ENCODE measurements at places on chromosomes 6 and 20. TPM values are rescaled to one million over a fixed set of nuclear protein-coding genes. Genes with fewer than 3 reads are reported as not detected.

DNA sequence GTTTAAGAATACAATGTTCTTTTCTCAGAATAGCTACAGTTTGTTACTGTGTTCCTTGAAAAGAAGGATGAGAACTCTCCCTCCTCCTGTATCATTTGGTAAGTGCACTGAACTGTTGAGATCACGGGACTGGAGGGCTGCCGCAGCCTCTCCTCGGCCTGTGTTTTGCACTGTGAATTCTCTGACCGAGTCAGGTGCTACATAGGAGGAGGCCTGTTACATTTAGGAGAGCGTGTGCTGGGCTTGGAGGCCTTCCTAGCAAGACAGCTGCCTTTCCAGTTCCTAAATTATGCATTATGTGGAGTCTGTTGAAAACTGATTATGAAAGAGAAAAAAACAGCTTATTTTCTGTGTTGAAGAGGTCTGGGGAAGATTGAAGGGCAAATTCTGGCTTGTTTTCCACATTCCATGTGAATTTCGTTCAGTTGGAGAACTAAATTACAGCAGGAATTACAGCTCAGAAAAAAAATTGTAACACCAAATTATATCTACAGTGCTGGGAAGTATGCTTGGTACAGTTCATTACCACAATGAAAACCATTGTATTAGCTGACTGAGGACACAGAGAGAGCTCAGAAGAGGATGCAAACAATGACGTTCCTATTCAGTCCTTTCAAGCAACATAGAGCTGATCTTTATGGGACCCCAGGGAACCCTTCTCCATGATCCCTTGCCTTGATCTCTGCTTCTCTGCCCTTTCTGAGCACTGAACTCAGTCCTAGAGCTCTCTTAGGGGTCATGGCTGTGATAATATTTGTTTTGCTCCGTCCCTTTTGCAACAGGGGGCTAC lies 2.8 kb downstream of the TMC2 start:
- no peak for DNase-seq

GRCh38 chr6:134707342-134708031 lies 242.4 kb downstream of the ALDH8A1 start:
- peak; percentile 17 for DNase-seq

DNA sequence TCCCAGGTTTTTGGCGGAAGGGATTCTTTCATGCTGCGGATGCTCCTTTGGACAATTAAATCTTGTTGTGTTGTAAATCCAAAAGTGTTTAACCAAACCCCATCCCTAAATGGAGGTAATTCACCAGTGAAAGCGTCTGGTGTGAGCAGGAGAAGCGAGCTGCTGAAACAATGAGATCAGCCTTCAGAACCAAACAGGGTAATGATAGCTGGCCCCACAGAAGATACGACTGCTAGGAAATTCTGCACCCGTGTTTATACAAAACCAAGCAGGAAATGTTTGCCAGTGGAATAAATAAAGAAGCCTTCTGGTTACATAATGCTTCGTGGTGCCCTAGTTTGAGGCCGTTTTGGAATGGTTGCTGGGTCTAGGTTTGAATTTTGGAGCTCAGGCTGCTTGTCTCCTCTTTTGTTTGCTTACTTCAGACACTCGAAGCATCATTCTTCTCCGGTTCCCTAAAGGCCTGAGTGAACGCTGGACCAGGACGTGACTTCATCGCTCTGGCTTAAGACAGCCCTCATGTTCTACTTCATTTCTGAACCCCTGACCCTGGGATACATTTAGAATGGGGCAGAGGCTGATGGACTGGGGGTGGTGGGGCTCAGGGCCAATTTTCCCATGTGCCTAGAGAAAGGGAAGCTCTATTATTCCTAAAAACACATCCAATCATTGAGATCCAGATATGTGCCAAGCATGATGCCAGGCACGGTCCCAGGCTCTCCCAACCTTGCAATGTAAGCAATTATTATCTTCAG lies 61.6 kb upstream of the JAG1 start:
- no peak for DNase-seq

GRCh38 chr6:8175046-8175777 lies 72.9 kb upstream of the EEF1E1 start:
- no peak for DNase-seq

DNA sequence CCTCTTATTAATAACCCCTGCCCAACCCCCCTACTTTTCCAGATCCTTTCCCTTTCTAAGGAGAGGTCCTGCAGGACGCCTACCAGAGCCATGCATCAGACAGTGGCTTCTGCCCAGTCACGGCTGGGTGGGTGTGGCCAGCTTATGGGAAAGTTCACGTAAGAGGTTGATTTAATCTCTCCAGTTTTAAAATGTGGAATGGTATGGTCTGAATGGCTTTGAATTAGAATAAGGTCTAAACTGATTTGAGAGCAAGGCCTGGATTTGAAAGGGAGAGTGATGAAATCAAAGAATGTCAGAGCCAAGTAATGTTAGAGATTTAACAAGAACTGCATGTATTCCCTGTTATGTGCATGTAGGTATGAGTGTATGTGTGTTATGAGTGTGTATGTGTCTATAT lies 275.7 kb downstream of the PAX1 start:
- peak; percentile 46 for DNase-seq

DNA sequence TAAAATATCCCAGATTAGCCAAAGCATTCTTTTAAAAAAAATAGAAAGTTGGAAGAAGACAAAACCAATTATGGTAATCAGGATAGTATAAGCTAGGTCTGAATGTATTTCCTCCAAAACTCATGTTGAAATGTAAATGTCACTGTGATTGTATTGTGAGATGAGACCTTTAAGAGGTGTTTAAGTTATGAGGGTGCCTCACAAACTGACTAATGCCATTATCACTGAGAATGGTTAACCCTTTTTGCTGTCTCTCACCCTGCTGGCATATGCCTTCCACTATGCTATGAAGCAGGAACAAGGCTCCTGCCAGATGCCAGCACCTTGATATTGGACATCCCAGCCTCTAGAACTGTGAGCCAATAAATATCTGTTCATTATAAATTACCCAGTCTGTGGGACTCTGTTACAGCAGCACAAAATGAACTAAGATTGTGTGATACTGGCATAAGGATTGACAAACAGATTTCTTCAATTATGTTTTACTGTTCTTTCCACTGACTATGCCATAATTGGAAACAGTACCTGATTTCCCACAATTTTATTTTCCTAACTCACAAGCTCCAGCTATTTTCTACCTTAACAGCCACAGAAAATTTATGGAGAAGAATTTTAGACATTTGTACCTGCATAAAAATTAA lies 63.8 kb downstream of the IBTK start:
- no peak for DNase-seq

DNA sequence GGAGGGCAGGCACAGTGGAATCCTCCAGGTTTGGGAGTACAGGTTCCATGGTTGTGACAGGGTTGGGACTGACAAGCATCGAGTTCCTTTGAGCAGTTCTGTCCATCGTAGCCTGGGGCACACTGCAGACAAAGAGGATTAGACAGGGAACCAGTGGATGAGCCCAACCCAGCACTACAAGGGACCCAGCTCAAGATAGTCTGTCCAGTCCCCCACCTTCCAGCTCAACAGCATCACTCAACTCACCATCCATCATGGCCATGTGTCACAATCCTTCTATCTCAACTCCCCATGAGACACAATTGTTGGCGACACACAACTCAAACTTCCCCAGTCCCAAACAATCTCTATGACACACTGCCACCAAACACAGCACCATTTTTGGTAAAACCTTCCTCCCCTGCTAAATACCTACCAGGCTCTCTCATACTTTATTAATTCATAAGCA lies 11.8 kb upstream of the GPSM3 start:
- DNase-seq = no peak

GRCh38 chr20:3420211-3420707 lies 12.8 kb upstream of the DNAAF9 start:
- peak; percentile 32 for DNase-seq

GRCh38 chr6:90175627-90176538 lies 120.8 kb downstream of the BACH2 start:
- DNase-seq = peak; percentile 28

- peak; percentile 66 for DNase-seq
Measured at GRCh38 chr6:63663147-63663955, 27.7 kb downstream of the PHF3 start.

DNA sequence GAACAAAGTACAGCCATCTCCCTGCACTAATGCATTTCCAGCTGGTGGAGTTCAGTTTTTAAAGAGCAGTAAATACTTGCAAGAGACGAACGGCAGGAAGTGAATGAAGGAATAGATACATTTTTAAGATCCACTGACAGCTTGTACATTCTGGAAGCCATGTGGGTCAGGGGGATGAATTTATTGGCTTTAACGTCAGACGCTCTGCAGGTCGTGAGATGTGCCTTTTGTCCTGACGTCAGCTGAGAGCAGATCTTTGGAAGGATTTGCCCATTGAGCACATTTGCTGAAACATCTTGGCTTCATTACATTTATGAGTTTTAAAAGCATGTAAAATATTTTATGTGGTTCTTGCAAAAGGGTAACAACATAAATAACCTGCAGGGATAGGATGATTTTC lies 29.5 kb upstream of the SALL4 start:
- DNase-seq = no peak

GRCh38 chr20:49216991-49217578 lies 2.1 kb upstream of the DDX27 start:
- DNase-seq = peak; percentile 88

GRCh38 chr6:133040094-133040802 lies 200.9 kb upstream of the EYA4 start:
- peak; percentile 22 for DNase-seq

GRCh38 chr6:39634646-39635341 lies 90.4 kb downstream of the KIF6 start:
- no peak for DNase-seq

DNA sequence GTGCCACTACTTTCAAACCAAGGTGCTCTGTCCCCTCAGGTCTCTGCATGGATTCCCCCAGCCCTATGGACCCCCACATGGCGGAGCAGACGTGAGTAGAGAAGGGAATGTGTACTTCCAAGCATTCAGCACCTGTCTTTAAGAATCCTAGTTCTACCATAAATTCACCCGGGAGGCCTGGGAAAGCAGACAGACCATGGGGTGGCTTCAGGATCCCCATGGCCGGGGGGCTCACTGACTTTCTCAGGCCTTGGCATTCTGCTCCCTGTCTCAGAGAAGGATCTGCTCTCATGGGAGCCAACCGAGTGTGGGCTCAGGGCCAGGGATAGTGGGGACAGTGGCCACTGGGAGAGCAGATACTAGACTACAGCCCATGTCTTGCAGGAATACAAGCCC lies 2.3 kb downstream of the CDC25B start:
- no peak for DNase-seq

DNA sequence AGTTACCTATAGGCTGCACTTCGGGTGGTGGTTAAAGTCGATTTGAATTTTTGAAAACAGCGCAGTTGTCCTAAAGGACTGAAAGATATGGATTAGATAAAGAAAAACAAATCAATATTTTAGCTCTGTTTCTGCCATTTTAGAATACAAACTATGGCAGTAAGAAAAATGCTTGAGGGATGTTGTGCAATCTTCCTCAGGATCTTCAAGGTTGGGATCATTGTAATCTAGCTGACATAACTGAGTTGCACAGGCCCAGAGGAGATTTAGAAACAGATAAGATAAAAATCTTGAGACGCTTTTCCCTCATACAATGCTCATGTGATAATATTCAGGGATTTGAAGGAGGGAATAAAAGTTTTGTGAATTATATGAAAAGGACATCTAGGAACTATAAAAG lies 926 bp downstream of the PEX3 start:
- no peak for DNase-seq

DNA sequence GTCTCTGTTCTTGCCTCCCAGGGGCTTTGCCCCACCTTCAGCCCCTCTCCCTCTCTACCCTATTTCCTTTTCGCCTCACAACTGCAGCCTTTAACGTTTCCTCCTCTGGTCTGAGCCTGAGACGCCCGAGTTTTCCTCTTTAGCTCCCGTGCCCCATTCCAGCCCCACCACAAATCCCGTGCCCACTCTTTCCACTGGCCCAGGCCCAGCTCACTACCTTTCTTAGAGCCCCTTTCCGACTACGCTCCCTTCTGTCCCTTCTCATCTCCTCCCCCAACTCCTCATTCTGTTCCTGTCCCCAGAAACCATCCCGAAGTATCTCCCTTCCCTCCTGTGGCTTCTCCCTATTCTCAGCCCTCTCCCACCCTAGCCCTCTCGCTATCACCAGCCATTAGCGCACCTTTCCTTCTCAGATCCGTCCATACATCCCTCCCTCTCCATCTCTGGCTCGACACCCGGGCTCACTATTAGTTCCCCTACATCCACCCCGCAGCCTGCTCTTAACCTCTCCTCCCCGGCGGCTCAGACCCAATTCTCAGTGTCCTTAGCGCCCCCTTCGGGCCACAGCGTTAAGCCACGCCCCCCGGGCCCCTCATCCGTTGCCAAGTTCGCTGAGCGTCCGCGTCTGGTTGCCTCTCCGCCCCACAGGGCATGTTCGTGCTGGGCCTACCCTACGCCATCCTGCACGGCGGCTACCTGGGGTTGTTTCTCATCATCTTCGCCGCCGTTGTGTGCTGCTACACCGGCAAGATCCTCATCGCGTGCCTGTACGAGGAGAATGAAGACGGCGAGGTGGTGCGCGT lies 2.7 kb downstream of the SLC32A1 start:
- peak; percentile 46 for DNase-seq

GRCh38 chr20:20201124-20201523 lies 148.8 kb downstream of the CFAP61 start:
- DNase-seq = no peak

DNA sequence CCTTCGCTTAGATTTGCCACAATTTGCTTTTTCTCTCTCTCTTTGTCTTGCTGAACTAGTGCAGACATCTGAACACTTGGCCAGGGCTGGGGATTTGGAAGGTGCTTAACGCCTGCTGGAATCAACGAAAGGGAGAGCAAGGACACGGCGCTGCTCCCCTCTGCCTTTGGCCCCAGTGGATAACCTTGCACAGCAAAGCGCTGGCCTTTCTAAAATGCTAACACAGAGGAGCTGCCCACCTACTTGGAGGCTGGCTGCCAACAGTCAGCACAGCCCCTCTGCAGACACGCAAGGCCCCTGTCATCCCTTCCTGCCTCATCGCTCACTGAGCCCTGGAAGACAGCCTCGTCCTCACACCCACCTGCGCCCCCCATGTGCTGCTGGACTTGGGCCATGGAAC lies 37.5 kb downstream of the C20orf203 start:
- peak; percentile 73 for DNase-seq

GRCh38 chr6:159008656-159009288 lies 8.8 kb upstream of the RSPH3 start:
- DNase-seq = no peak

Gene KCNS1
- not detected for total RNA-seq

Gene PRL
- total RNA-seq = not detected

Gene FOXF2
- total RNA-seq = 2.7 TPM

Gene MEI4
- total RNA-seq = 0.11 TPM

Gene SFTA2
- not detected for total RNA-seq

Gene GLP1R
- total RNA-seq = not detected

Gene GTSF1L
- total RNA-seq = not detected

Gene PACRG
- not detected for total RNA-seq

Gene LINC00237
- total RNA-seq = not detected

Gene TULP1
- not detected for total RNA-seq

Gene BPI
- total RNA-seq = 0.09 TPM

Gene HSPA12B
- 0.17 TPM for total RNA-seq

Gene OR2H1
- total RNA-seq = not detected

Gene SLC22A3
- 1.8 TPM for total RNA-seq

Gene GRIK2
- not detected for total RNA-seq

Gene COL19A1
- 0.06 TPM for total RNA-seq

Gene SYCP2L
- not detected for total RNA-seq

Data from Daoy (cell line).